PC-9 (cell line): ENCODE measurements at places on chromosomes 5 and 9. TPM values are rescaled to one million over a fixed set of nuclear protein-coding genes. Genes with fewer than 3 reads are reported as not detected.

The GOLM1 gene
- total RNA-seq: 92.5 and 94.7 TPM in 2 replicates

DNA sequence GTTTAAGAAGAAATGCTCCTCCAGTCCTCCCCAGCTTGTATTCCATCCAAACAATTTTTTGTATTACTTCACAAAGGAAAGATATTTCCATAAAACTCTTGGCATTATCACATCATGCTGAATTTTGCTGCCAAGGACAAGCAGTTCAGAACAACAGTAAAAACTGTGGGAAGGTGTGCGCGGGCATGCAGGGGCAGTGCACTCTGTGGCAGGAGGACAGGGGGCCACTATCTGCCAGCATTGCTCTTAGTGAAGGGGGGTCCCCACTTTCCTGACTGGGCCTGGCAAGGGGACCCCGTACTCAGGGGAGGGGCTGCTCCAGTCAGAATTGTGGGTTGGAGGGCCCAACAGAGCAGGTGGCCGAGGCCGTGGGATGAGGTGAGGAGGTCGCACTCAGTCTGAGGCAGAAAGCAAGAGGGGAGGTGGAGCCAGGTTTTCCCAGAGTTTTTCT, 32.8 kb downstream of the ANGPTL2 start:
- DNase-seq: no peak

DNA sequence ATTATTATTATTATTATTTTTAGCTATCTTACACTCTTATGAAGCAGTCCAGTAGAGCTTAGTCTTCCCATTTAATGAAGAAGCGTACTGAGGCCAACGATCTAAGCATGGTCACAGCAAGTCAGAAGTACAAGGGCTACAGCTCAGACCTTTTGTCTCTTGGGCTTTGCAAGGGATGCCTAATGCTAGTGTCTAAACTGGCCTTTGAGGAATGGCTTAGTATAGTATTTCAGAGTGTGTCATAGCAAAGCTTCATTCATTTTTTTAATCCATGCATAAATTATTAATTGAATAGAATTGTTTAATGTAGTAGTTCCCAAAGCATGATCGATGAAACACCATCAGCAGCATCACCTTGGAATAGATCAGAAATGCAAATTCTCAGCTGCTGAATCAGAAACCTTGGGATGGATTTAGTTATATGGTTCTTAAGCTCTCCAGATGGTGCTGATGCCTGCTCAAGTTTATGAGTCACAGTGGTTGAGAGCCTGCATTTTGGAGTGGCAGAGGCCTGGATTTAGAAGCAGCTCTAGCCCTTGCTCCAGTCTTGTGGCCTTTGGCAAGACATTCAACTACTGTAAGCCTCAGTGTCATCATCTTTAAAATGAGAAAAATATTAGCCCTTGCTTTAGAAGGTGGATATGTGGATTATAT, 6.1 kb downstream of the IL12B start:
- DNase-seq: no peak

The FRMPD1 gene
- not detected in 2 replicates for total RNA-seq

GRCh38 chr9:108466304-108466703, 389.5 kb downstream of the ACTL7B start:
- DNase-seq: no peak

DNA sequence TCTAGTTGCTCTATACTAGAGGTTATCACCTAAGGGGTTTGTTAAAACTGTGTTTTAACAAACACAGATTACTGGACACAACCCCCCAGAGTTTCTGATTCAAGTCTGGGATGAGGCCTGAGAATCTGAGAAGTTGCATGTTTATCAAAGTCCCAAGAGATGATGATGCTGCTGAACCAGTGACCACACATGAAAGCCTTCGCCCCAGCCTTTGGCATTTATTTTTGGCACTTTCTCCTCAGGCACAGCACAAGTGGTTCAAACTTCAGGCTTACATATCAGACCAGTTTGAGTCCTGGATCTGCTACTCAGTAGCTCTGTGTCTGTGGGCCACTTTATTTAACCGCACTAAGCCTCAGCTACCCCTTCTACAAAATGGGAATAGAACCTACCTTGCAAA, 407.2 kb upstream of the PIK3R1 start:
- no peak for DNase-seq

DNA sequence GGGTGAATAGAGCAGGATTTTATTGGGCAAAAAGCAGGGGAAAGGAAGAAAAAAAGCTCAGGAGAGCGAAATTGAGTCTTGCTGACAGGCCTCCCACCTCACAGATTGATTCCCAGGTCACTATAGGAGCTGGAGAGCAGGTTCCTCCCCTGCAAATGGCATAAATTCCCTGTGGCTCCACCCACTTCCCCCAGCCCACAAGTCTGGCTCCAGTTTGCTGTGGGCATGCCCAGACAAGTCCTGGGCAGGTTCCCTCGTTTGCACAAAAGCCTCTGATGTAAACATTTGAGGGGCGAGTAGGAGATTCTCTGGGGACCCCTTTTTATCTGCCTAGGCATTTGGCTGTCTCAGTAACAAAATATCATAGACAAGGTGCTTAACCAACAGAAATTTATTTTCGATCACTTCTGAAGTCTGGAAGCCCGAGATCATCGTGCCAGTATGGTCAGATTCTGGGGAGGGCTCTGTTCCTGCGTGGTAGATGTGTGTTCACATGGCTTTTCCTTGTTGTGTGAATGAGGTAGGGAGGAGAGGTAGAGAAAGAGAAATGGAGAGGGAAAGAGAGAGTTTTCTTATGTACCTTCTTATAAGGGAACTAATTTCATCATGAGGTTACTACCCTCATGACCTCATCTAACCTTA, 614.5 kb downstream of the MAT2B start:
- no peak for DNase-seq

The PCDHGB1 gene
- total RNA-seq: not detected in 2 replicates

The MLANA gene
- total RNA-seq: not detected in 2 replicates

The CDKN2A gene
- total RNA-seq: 282 and 404 TPM in 2 replicates

- no peak for DNase-seq
Observed at GRCh38 chr5:139137697-139138096, 60.5 kb downstream of the SIL1 start.

The ARL14EPL gene
- total RNA-seq: 0.37 TPM in 1 of 2 replicates, not detected in the other

DNA sequence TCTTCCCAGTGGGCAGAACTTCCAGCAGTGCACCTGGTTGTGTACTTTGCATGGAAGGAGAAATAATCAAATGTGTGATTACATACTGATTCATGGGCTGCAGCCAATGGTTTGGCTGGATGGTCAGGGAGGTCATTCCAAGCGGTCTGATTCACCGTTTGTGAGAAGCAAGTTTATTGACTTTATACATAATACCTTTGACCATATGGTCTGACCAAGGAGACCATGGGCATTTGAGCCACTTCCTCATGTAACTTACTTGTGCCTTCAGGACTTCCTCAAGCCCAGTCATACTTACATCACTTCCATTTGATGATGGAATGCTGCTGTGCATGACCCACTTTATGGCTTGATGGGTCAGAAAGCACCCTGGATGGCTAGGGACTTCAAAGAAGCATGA, 41.1 kb downstream of the DAP start:
- peak; percentile 90 for DNase-seq

GRCh38 chr5:9218358-9218757, 327.5 kb downstream of the SEMA5A start:
- no peak for DNase-seq

- DNase-seq: no peak
Observed at GRCh38 chr9:28270156-28270555, 696.9 kb upstream of the C9orf72 start.

DNA sequence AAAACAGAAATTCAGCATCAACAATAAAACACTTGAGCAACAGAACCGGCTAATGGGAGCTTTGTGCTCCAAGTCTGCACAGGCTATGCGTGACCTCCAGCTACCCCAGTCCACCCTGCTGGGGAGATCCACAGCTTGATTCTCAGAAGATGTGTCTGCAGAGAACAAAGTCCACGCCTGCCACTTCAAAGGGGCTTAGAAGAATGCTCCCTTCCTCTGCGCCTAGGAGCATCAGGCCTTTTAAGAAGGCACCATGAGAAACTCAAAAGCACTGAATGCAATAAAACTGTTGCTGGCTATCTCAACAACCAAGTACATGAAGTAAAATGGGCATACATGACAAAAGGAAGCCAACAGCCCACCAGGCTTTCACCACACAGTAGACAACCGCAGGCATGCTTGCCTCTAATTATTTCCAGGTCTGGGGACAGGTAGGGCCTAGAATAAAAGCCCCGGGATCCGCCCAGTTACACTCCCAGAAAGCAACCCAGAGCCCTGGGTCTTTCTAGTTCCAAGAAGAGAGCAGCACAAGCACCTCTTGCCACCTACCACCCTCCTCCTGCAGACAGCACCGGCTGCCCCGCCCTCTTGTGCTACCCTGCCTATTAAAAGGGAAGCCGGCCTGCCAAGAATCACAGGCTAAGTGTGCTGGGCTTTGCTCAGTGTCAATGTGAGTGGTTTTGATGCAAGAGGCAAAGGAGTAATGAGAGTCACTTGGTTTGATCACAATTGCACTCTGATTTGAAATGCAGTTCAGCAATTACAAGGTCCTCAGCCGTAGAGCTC, 123.2 kb downstream of the SPOCK1 start:
- DNase-seq: no peak

GRCh38 chr5:115542086-115542485, 2.5 kb downstream of the FEM1C start:
- DNase-seq: no peak

- no peak for DNase-seq
Observed at GRCh38 chr9:18890372-18890771, 142.6 kb downstream of the SAXO1 start.

The CBY3 gene
- total RNA-seq: not detected in 2 replicates

The SVEP1 gene
- total RNA-seq: 2.9 and 3.3 TPM in 2 replicates

DNA sequence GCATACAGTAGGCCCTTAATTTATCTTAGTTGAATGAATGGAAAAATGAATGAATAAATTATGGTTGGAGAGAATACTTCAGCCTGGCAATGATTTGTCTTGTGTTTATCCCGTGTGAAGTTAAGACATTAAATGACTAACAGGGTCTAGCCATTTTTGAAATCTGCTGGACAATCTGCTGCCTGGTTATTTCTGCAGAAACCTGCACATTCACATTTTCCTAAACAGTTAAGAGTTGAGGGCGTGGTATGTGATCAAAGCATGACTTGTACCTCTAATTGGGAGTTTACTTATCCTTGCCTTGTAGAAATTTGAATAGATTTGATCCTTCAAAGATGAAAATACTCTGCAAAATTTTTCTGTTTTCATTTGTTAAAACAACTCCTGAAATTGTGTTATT, 34.6 kb upstream of the NDFIP1 start:
- DNase-seq: no peak

The TMEM215 gene
- total RNA-seq: not detected in 2 replicates

GRCh38 chr5:126970517-126971017, 59.8 kb downstream of the MARCHF3 start:
- DNase-seq: no peak

DNA sequence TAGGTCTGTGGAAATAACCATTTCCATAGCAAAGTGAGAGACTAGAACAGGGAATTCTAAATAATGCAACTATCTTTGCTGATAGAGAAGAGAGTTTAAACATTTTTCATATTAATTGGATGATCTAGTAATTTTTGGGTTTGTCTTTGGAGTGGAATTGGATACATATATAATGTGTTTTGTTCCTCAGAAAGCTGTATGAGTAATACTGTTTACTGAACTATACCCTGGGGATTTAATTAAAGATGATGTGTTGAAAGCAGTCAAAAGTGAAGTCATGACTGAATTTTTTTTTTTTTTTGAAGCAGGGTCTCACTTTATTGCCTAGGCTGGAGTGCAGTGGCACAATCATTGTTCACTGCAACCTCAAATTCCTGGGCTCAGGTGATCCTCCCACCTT, 17.9 kb downstream of the FER start:
- no peak for DNase-seq

The KLF4 gene
- total RNA-seq: 48.5 and 49.0 TPM in 2 replicates

- no peak for DNase-seq
Observed at GRCh38 chr9:18778846-18779245, 254.2 kb downstream of the SAXO1 start.

DNA sequence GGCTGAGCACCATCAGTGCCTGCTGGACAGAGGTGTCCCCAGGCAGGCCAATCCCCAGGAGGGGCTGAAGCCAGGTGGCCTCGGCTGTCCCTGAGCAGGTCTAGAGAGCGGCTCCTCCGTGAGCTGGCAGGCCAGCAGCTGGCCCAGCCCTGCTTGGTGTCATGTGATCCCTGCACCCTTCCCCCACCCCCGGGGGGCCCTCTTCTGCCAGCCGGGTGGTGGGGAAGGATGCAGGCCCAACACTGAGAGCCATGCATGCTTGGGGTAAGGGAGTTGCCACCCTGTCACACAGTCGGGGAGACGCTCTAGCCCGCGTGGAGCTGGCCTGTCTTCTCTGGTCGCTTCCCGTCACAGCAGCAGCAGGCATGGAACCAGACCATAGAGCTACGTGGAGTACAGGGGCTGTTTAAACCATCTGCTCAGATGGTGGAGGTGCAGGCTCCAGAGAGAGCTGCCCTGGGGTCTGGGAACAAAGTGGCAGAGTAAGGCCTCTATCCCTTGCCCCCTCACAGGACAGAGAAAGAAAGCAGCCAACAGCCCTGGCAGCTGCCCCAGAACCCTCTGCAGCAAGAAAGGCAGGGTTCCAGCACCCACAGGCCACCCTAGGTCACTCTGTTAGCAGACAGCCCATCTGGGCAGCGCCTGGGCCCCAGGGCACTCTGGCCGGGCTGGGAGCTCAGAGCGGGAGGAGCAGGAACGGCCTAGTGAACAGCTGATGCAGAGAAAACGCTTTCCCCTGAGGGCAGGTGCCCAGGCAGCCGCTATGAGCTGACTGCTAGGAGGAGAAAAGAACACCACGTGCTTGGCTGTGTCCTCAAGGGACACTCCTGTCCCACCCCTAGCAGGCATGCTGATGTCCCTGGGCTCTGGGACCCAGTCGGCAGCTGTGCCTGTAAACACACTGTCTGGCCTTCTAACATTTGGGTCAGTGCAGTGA, 6.8 kb downstream of the RALGDS start:
- peak; percentile 70 for DNase-seq

GRCh38 chr5:59660737-59661136, 232.8 kb downstream of the PDE4D start:
- DNase-seq: no peak

DNA sequence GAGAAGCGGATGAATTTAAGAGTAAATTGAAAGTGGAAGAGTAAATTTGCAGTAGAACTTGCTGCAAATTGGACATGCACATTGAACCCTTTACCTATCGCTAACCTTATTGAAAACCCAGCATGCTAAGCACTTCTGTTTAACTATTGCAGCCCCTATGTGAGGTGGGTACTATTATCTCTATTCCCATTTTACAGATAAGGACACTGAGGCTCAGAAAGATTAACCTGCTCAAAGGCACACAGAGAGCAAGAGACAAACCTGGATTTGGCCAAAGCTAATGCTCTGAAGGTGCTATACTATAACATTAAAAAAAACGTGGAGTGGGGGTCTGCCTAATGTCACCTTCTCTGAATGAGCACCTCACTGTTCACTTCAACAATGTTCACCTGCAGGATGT, 21.0 kb downstream of the SH3RF2 start:
- no peak for DNase-seq

GRCh38 chr9:112545237-112545636, 58.6 kb downstream of the KIAA1958 start:
- DNase-seq: no peak

DNA sequence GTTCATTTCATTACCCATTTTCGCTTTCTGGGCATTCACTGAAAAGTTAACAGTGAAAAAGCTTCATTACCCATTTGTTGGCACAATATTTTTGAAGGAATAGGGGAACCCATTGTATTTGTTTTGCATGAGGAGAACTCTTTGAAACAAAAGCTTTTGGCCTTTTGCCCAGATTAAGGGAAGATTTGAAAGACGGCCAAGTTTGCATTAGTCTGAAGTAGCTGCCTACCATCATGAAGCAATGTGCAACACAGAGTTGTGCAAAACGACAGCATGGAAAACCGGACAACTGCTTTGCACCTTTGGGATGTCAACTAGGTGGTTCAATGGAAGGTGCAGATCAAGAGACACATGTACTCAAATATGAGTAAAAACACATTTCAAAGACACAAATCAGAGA, 84.9 kb downstream of the TRPM3 start:
- DNase-seq: no peak
